ENCODE measurements at places on chromosomes 2 and 18. TPM values are rescaled to one million over a fixed set of nuclear protein-coding genes. Genes with fewer than 3 reads are reported as not detected.

Gene UGT1A10
- total RNA-seq: not detected

DNA sequence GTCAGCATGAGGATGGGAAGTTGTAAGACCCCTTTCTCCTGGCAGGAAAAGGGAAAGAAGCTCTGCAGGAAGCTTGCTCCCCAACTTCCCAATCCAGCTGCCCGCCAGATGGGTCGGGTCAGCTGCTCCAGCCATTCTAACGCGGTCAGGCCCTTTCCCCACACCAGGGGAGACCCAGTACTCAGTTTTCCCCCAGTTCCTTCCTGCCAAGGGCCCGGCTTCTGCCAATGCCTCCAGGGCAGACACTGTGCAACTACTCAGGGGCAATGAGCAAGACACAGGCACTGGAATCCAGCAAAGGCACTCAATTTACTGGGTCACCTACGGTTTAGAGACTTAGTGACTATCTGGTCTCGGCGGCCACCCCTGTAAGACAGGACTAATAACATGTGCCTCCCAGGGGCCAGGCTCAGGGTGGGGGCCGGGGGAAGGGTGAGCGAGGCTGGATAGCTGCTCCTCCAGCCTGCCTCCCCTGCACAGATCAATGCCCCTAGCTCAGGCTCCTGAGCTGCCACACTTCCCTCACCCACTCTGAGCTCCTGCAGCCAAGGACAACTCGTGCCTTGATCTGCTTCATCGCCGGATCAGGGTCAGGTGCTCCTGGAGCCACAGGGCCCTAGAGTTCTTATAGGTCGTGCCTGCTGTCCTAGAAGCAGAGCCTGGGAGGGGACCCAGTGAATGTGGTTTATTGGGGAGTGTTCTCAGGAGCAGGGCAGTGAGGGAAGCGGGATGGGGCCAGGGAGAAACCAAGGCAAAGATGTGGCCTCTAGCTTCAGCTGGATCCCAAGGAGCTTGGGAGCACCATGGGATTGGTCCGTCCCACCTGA, 171.1 kb downstream of the ZFP36L2 start:
- peaks cover 17% of the 10 kb centered on the region for H3K4me1 ChIP-seq
- no peak overlapping the region for H3K27ac ChIP-seq
- H3K36me3 ChIP-seq: no peaks in the 10 kb centered on the region
- DNase-seq: no peak
- H3K27me3 ChIP-seq: no peaks in the 10 kb centered on the region
- no peak overlapping the region for H3K4me3 ChIP-seq

GRCh38 chr2:191554240-191554639, 123.7 kb upstream of the NABP1 start:
- H3K4me1 ChIP-seq: no peaks in the 10 kb centered on the region
- DNase-seq: no peak
- no peaks in the 10 kb centered on the region for H3K27me3 ChIP-seq
- H3K36me3 ChIP-seq: no peaks in the 10 kb centered on the region

GRCh38 chr2:66748939-66749338, 314.0 kb downstream of the MEIS1 start:
- no peak overlapping the region for H3K4me3 ChIP-seq
- no peaks in the 10 kb centered on the region for H3K36me3 ChIP-seq
- no peak overlapping the region for H3K27ac ChIP-seq
- H3K4me1 ChIP-seq: no peaks in the 10 kb centered on the region
- no peaks in the 10 kb centered on the region for H3K27me3 ChIP-seq

DNA sequence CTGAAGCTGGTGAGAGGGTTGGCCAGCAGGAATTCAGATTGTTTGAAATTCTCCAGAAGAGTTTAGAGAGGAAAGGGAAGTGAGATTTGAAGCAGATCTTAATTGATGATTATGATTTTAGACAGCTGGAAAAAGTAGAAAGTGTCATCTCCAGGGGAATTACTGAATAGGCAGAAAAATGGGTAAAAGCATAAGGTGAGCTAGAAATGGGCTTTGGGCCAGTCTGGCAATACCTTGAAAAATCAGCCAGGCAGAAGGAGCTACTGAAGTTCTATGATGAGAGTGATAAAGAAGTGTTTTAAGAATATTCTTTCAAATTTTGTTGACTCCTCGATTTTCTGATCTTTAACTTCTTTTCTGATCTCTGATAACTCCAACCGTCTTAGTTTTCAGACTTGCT, 172.9 kb upstream of the CCDC150 start:
- DNase-seq: no peak
- H3K4me3 ChIP-seq: no peak overlapping the region
- no peak overlapping the region for H3K27ac ChIP-seq
- no peaks in the 10 kb centered on the region for H3K36me3 ChIP-seq
- H3K27me3 ChIP-seq: no peaks in the 10 kb centered on the region

DNA sequence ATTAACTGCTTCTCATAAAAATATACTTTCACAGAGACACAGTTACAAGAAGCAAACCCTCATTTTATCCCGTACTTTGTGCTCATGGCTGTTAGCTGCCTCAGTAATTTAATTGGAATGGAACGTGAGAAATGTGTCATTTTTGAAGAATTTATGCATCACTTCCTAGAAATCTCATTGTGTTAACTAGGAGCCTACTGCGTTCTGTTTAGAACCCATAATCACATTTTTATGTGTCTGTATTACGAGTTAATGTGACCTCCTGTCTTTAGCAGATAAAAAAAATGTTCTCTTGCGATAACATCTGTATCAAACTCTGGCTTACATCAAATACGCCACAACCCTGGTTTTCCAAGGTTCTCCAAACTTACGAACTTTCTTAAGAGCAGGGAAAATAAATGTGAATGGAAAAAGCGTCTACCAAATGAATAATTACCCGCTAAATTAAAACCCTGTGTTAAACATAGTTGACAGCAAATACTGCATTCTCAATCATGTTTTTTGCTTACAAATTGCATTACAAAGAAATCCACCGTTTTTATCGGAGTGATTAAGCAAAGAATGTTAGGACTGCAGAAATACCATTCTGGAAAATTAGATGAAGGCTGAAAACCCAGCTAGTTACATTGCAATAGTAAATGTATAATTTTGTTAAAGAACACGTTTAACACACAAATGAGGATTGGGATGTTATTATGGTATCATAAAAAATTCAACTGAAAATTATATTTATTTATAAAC, 12.1 kb upstream of the GBX2 start:
- DNase-seq: no peak
- no peak overlapping the region for H3K4me3 ChIP-seq
- no peaks in the 10 kb centered on the region for H3K36me3 ChIP-seq
- peaks cover 58% of the 10 kb centered on the region for H3K27me3 ChIP-seq
- H3K4me1 ChIP-seq: peaks cover 5% of the 10 kb centered on the region

GRCh38 chr2:145845207-145845894, 1325.4 kb upstream of the ZEB2 start:
- H3K27ac ChIP-seq: no peak overlapping the region
- no peaks in the 10 kb centered on the region for H3K27me3 ChIP-seq
- no peak for DNase-seq
- no peaks in the 10 kb centered on the region for H3K4me1 ChIP-seq
- no peaks in the 10 kb centered on the region for H3K36me3 ChIP-seq
- H3K4me3 ChIP-seq: no peak overlapping the region

- no peaks in the 10 kb centered on the region for H3K27me3 ChIP-seq
- H3K36me3 ChIP-seq: peaks cover 30% of the 10 kb centered on the region
- H3K4me3 ChIP-seq: no peak overlapping the region
- no peaks in the 10 kb centered on the region for H3K4me1 ChIP-seq
Measured at GRCh38 chr2:176155356-176156044, 1.6 kb upstream of the HOXD3 start.

GRCh38 chr18:63879709-63880108, 7.8 kb upstream of the SERPINB2 start:
- no peaks in the 10 kb centered on the region for H3K4me1 ChIP-seq
- no peak overlapping the region for H3K4me3 ChIP-seq
- no peaks in the 10 kb centered on the region for H3K27me3 ChIP-seq
- H3K27ac ChIP-seq: no peak overlapping the region
- DNase-seq: no peak
- no peaks in the 10 kb centered on the region for H3K36me3 ChIP-seq

- H3K36me3 ChIP-seq: no peaks in the 10 kb centered on the region
- H3K27ac ChIP-seq: no peak overlapping the region
- no peak overlapping the region for H3K4me3 ChIP-seq
- no peaks in the 10 kb centered on the region for H3K4me1 ChIP-seq
- DNase-seq: peak; percentile 49
Measured at GRCh38 chr18:51666763-51667191, 469.3 kb upstream of the MEX3C start.

GRCh38 chr2:205629091-205629776, 53.1 kb upstream of the NRP2 start:
- H3K36me3 ChIP-seq: no peaks in the 10 kb centered on the region
- H3K27ac ChIP-seq: no peak overlapping the region
- no peak for DNase-seq
- H3K4me3 ChIP-seq: no peak overlapping the region
- no peaks in the 10 kb centered on the region for H3K27me3 ChIP-seq

DNA sequence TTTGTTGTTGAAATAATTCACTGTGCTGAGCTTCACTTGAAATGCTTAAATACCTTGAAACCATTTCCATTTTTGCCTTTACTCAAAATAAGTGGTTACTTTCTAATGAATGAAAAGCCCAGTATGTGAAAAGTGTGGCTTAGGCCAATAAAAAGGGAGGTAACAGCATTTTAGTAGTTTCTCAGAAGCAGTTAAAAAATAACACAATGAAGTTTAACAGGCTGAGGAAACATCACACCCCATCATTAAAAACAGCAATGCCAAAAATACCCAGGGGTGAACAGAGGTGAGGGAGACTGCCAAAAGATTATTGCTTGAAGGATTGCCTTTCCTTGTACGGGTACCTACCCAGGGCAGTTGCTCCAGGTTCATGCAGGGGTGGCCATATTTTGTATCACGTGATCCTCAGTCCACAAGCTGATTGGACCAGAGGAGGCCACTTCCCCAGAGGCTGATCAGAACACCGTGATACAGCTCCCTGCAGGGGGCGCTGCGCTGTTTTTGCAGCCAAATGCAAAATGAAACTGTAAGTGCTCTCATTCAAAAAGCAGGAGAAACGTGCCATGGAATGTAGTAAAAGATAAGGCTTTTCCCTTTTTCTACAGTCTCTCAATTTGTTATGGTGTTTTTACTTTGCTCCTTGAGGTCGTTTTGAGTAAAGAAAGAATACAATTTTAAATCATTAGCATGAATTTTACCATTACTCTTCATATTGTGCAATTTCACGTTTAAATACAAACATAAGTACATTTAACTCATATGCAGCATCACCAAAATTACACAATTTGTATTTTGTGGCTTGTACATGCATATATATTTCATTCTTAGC, 70.2 kb upstream of the SH3BP4 start:
- no peaks in the 10 kb centered on the region for H3K36me3 ChIP-seq
- no peak overlapping the region for H3K27ac ChIP-seq

DNA sequence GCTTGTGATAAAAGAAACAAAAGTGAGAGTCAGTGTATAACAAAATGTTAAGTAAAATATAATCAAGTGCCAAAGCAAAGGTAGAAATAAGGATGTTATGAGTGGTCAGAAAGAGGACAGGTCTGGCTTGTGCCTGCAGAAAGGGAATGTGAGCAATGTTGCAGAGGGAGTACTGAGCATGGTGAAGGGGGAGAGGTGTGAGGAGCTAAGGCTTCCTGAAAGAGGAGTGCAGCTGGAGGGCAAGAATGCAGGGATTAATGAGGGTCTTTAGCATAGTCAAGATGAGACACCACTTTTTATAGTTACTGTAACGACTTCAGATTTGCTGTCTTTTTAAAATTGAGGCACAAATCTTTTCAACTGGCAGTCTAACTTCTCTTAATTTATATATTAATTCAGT, 22.0 kb upstream of the FIGN start:
- H3K36me3 ChIP-seq: no peaks in the 10 kb centered on the region
- no peak overlapping the region for H3K4me3 ChIP-seq
- no peaks in the 10 kb centered on the region for H3K27me3 ChIP-seq

- H3K4me3 ChIP-seq: peak overlapping the region; percentile 83
- no peaks in the 10 kb centered on the region for H3K27me3 ChIP-seq
- peak overlapping the region; percentile 90 for H3K27ac ChIP-seq
- no peak for DNase-seq
Measured at GRCh38 chr2:201450954-201451291, 335 bp downstream of the TRAK2 start.

DNA sequence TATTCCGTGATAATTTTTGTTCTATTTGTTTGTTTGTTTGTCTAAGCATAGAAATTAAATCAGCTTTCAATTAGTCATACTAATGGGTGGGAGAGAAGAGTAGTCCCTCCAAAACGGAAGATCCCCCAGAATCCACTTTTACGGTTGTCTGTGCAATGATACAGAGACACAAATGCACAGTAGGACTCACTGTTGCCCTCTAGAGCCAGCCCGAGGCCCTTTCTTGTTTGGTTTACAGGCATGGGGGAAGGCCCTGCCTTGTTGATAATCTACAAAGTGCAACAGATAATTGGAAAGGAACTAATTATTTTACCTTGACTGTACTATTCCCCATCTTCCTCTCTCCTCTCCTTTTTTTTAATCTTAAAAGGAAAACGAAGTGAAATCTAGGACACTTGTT, 121.1 kb downstream of the ACOXL start:
- H3K27ac ChIP-seq: no peak overlapping the region
- no peaks in the 10 kb centered on the region for H3K36me3 ChIP-seq
- H3K4me3 ChIP-seq: no peak overlapping the region
- DNase-seq: peak; percentile 23

DNA sequence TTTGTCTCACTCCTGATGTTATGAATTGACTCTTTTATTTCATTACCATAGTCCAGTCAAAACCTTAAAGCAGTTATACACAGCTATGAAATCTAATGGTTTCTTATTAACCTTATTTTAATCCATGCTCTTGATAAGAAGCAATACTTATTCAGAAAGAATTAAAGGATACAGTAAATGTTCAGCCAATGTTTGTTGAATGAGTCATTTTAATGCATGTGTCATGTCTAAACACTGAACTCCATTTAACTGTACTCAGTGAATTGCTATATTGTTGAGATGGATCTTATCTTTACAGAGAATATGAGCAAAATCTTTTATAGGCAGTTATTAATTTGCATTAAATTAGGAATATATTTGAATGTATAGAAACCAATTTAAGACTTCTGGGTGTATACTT, 135.1 kb upstream of the TFPI start:
- H3K36me3 ChIP-seq: no peaks in the 10 kb centered on the region
- H3K4me3 ChIP-seq: no peak overlapping the region
- H3K27ac ChIP-seq: no peak overlapping the region
- no peak for DNase-seq
- no peaks in the 10 kb centered on the region for H3K27me3 ChIP-seq

Data from adrenal gland (tissue), 19 donors.